ENCODE measurements at places on chromosomes 12 and 14.
A peak's percentile ranks its signal among the peaks of the same experiment; 100 is the strongest.

GRCh38 chr14:88565427-88565826 lies 2.6 kb downstream of the ZC3H14 start:
- no peak for DNase-seq

- no peak for DNase-seq
These were observed 210.4 kb upstream of the RGS6 start for GRCh38 chr14:71721791-71722190.

- no peak for DNase-seq
These were observed 6.1 kb downstream of the RHOF start for GRCh38 chr12:121787063-121788025.

DNA sequence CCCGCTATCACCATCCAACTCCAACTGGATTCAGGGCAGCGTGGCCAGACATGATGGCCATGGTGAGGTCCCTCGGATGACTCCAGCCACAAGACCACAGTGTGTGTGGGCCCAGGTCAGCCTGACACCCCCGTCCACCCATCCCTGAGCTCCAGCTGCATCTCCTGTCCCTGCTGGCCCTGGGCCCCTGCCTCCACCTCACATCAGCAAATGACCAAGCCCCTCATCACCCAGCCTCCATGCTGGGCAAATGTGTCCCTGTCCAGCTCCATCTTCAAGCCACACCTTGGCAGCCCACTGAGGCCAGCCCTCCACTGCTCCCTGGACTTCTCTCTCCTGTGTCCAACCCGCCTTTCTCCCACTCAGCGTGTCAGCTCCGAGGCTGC lies 3.2 kb downstream of the GPR132 start:
- no peak for DNase-seq

- no peak for DNase-seq
These were observed 40.3 kb downstream of the TMTC3 start for GRCh38 chr12:88182416-88182815.

GRCh38 chr12:131471946-131472732 lies 238.8 kb upstream of the SFSWAP start:
- DNase-seq: no peak

DNA sequence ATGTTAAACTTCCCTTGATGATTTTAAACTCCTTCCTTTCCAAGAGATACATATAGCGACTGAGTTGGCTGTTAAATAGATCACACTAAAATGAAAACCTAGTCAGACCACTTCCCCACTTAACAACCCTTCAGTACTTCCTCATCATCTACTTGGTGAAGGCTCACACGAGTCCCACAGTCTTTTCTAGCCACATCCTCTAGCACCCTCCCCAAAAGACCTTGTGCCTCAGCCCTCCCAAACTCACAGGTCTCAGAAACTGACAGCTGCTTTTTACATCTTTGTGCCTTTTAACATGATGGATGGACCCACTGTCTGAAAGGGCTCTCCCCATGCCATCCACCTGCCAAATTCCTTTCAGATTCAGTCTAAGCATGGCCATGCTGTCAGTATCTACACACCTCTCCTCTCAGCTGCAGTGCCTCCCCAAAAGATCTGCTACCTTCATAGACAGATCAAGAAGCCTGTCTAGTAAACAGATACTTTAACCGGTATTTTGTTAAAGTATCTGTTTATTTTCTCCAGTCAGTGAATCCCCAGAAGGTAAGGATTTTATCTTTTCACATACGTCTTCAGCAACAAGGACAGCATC lies 65.1 kb upstream of the GPHB5 start:
- DNase-seq: peak; percentile 21

- DNase-seq: no peak
These were observed 178.9 kb upstream of the ALG10B start for GRCh38 chr12:38137716-38138115.

DNA sequence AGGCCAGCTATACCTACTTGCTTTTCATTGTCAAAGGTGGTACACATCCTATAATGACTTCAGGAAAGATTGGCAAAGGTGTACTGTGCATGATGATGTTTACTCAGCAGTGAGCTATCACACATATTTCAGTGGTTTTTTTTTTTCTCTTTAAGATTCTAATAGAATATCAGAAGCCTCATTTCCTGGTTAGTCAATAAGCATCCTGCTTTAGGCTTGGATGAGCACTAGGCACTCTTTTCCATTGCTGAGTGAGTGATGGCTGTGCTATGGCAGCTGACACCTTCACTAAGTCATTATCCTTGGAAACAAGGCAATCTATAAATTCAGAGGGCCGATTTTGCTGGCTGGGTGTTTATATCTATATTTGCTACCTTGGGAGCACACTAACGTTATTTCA lies 161.1 kb upstream of the RASSF8 start:
- DNase-seq: no peak

GRCh38 chr14:74583689-74584434 lies 28.2 kb downstream of the LTBP2 start:
- DNase-seq: no peak

- no peak for DNase-seq
These were observed 75.9 kb upstream of the DHRS4 start for GRCh38 chr14:23877538-23878180.

GRCh38 chr12:121786440-121786825 lies 7.1 kb downstream of the RHOF start:
- no peak for DNase-seq

DNA sequence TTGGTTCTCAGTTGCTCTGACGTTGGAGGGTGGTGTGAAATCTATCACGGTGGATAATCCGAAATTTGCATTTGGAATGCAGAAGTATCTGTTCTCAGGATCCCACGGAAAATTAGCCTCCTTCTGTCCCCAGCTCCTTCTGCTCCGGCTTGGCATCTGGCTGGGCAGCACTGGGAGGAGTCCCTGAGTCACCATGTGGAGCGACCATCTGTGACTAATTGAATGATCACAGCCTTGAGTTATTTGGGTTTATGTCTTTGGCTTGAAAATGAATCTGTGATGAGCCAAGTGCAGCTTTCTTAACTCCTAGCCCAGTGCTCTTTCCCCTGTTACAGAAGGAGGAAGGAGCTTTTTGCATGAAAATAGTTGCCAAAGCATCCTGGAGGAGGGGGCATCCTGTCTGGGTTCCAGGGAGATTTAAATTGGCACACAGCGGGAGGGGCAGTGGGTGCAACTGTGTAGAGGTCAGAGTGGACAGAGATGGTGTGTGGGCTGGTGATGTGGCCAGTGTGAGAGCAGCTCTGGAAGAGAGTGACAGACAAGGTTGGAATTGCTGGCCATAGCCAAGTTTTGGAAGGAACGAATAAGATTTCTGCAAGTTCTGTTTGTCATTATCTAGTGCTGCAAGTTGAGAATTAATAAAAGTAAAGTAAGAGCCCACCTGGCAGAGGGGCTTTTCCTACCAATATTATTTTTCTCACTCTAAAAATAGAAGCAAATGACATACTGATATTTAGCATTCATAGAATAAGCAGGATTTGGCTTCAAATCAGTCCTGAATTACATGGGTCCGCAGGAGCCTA lies 74.4 kb downstream of the SLC24A4 start:
- DNase-seq: no peak

DNA sequence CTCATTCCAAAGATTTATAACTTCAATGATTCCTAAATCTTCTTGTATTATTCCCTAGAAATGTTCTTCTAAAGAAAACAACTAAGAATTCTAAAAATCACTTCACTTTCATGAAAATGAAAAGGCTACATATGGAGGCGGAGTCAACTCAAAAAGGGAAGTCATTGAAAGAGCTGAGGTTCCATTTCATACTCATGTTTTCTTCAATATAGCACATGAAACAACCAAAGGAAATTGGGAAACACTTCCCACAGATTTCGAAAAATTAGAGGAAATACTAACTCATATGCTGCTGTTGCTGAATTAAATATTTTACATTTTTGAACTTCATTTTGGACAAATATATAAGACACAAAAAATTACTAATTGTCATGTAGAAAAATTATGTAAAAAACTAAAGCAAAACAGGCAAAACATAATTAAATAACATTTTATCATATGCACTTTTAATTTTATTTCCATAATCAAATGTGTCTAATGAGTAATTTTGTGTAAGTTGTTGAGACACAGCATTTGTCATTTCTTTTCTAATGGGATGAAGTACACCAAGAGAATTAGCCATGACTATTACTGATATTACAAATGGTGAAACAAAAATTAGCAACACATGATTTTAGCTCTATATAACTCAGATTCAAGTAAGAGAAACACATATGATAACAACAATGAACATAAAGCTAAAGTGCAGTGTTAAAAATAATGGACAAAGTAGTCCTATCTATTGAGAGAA lies at the start of gene CD163:
TSS of gene CD163 (minus strand) at position 92 of the 730 bp plus-strand sequence. CDS start at position 5, 87 bp downstream.
- no peak for DNase-seq

DNA sequence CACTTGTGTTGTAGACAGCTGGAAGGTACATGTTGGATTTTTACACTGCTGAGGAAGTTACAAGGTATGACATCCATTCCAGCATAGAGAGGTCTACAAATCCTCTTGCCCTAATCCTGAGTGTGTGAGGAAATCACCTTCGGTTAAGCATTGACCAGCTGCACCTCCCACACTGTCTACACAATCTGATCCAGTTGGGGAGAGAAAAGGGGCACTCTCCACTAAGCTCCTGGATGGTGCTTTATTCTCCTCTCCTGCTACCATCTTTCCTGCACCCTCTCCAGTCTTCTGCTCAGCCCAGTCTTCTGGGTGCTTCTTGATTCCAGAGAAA lies at the start of gene OR6J1:
TSS of gene OR6J1 (minus strand) at position 48 of the 331 bp plus-strand sequence. CDS start 9,541 bp downstream, outside the sequence.
- DNase-seq: no peak

- no peak for DNase-seq
These were observed 1.4 kb downstream of the SIX1 start for GRCh38 chr14:60647837-60648248.

- DNase-seq: no peak
These were observed 10.8 kb downstream of the KCNK10 start for GRCh38 chr14:88312257-88312656.

DNA sequence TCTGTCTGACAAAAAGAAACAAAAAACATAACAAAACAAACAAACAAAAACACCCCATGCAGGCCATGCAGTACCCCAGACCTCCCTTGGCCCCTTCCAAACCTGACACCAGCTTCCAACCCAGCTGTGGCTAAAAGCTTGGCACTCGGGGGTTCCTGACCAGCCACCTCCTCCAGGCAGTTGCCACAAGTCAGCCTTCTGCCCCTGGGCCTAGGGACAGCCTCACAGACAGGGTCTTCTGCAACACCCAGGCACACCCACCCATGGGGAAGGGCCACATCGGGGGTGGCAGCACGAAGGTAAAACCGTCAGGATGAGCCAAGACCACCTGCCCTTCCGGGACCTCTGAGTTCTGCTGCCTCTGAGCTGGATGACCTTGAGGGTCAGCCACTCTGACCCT lies 10.7 kb upstream of the TMEM119 start:
- DNase-seq: no peak

DNA sequence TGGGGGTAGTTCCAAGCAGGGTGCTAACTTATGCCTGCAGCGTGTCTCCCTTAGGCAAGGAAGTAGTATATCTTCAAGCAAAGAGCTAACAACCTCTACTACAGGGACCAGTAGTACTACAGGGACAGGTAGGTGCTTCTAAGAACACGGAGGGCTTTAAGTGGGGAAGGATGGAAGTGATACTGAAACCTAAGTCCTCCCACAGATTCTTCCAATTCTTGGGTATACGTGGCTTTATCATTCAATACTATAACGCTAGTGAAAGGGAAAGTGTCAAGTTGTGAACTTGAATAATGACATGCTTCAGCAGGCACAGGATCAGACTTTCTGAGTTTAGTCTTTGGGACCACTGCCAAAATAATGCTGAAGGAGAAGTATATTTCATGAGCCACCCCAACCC lies 241.7 kb downstream of the CEP128 start:
- no peak for DNase-seq

DNA sequence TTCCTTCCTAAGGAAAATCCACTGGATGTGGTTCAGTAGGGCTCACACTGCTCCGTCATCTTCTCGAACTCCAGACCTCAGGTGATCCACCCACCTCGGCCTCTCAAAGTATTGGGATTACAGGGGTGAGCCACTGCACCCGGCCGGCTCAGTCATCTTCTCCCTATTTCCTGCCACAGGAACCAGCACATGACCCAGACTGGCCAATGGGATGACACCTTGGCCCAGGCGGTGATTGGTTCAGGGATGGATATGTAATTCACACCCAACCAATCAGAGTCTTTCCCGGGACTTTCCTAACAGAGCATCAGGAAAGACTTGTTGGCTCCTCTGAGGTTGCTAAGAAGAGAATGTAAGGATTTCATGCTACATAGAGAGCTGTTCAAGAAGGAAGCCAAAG lies 19.2 kb upstream of the C12orf76 start:
- no peak for DNase-seq

Measured in stimulated activated CD8-positive, alpha-beta memory T cell treated with anti-CD3 and anti-CD28 coated beads, Interleukin-7, amount 100 ng/mL, for 1 hour (primary cell).